H9 (cell line): ENCODE measurements at places on chromosomes 16 and 17.

GRCh38 chr16:73545755-73546154 lies 497.8 kb upstream of the ZFHX3 start:
- no peak for DNase-seq

DNA sequence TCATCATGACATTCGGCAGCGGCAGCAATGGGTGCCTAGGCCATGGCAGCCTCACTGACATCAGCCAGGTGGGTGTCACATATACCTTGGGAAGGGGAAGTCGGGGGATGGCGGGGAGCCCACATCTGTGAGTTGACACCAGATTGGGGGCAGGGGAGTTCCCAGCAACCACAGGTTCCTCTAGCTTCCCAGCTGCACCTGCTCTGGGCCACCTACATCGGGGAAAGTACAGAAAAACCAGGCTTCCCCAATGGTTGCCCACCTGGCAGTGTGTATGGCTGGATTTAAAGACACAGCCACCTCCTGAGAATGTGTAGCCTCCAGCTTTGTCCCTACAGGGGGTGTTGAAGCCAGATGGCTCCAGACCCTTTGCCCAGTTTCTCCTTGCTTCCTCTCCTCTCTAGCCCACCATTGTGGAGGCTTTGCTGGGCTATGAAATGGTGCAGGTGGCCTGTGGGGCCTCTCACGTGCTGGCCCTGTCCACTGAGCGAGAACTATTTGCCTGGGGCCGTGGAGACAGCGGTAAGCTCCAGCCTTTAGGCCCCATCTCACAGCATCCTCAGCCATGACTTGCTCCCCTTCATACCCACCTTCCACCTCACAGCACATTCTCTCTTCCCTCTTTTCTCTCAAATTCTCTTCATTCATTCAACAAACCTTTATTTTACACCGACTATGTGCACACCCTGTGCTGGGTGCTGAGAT lies 5.0 kb upstream of the TRAF4 start:
- no peak for DNase-seq

DNA sequence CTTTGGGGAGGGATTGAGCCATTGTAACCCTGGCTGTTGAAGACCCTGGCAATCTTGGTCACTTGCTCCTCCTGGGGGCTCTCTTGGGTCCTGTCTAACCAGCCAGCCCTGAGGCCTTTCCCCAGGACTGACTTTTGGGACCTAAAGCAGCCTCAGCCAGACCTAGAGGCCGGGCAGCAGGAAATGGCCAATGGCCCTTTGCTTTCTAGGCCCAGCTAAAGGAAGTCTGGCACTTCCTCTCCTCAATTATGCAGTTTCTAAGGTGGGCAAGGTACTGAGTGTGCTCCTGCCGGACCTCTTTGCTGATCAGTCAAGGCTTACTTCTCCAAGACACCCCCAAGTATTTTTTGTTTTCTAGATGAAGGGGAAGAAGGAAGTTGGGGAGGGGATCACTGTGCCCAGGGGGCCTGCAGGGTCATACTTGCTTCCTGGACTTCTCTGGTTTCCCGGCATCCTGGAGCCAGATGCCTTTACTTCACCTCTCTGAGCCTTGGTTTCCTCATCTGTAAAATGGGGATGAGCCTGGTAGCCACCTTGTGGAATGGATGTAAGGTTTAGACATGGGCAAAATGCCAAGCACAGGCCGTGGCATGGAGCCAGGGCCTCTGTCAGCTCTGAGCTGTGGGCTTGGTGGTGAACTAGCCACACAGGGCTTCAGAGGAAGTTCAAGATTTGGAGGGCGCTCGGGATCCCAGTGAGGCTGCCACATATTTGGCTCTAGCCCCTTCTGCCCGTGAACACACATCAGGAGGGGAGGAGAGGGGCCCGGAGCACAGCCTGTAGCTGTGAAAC lies 8.6 kb downstream of the CX3CL1 start:
- no peak for DNase-seq

GRCh38 chr16:85419503-85420408 lies 193.4 kb upstream of the GSE1 start:
- DNase-seq = no peak

GRCh38 chr16:85037721-85038120 lies 10.1 kb downstream of the KIAA0513 start:
- DNase-seq = no peak

DNA sequence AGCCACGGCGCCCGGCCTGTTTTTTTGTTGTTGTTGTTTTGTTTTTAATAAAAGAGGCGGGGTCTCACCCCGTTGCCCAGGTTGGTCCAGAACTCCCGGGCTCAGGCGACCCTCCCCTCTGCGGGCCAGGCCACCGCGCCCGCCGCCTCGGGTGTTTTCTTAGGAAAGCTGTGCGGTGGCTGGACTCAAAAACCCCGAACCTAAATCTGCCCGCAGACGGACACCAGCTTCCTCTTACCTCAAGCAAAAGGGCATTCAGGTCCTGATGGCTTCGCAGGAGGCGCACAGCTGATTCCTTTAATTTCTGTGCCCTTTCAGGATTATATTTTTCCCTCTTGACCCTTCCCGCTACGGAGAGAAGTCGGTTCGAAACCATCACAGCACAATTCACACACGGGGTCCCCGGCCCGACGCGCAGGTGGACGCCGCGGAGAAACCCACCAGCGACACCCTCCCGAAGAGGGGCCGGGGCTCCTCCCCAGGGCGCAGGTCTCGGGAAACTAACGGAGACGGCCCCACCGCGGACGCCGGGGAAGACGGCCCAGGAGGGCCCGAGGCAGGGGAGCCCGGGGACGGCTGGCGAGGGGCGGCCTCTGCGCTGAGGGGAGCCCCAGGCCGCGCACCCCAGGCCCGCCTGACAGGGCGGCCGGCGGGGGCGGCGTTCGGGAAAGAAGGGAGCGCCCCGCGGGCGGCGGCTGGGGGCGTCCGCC lies 653 bp downstream of the FANCA start:
- no peak for DNase-seq

DNA sequence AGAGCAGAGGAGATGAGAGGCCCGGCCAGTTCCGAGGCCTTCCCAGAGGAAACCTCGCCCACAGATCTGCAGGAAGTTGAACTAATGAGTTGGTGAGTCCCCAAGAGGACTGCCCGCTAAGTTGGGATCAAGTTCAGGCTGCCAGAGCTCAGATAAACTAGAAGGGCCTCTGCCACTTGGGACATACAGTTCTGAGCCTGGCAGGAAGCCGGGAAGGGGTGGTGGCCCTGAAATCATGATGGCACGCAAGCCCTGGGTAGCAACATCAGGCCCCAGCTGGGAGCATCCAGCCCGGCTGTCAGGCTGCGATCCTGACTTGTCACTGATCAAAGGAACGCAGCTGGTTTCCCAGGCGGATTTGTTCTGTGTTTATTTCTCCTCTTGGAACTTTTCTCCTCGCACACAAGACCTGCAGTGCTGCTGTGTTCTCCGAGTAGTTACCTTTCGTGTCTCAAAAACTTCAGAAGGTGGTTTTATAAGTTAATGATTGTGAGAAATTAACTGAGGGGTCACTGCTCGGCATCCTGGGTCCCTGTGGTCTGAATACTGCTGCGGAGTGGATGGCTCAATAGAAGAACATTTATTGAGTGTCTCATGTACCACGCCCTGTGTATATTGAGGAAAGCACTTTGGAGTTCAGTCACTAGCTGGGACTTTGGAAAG lies 8.0 kb upstream of the WFDC1 start:
- no peak for DNase-seq

- peak; percentile 69 for DNase-seq
Measured at GRCh38 chr16:4987580-4988374, 29.6 kb downstream of the SEC14L5 start.

DNA sequence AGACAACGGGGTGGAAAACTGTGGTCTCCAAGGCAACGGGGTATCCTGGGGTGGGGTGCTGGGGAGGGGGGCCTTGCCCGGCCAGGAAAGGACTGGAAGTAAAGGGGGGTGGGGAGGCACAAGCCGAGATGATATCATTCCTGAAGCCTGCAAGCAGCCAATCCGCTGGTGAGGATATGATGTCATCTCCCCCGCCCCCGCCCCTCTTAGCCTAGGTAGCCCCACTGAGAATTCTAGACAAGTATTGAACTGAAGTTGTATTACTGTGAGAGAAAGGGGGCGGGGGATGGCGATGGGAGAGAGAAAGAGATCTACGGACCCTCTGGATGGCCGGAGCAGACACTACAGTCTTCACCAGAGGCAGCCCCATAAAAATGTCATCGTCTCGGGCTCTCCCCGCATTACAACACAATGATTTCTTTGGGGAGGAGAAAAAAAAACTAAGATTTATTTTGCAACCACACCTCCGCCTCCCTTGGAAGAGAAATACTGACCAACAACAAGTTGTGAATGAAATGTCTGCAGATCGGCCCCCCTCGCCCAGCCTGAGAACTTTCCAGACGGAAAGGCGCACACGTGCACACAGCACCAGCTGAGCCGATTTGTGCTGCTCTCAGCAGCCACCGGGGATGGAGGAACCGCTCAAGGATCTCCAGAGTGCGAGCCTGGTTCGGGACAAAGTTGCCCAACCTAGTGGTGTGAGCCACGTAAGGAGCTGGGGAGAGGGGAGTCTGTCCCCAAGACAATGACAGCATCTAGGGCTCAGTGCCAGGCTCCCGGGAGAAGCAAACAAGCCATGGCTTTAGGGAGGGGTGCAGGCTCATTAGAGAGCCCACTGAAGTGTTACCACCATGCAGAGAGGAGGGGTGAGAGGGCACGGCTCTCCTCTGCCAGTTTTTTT lies 222.1 kb downstream of the SOX9 start:
- no peak for DNase-seq

DNA sequence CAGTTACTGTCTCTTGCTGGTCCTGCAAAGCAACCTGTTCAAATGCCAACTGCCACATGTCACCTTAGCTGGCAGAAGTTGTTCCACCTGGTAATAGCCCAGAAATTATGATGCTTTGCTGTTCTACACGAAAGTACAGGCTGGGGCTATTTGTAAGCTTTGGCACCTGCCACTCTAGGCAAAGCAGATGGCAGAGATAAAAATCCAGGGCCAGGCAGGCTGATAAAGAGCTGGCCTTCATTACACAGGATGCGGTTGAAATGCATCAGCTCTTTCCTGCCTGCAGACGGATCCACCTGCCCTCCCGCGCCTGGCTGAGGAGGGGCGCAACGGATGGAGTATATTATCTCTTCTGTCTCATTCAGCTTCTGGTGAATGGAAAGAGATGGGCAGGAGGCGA lies 29.3 kb upstream of the KDM8 start:
- DNase-seq = no peak

GRCh38 chr16:50274326-50275097 lies 8.2 kb downstream of the ADCY7 start:
- no peak for DNase-seq

GRCh38 chr17:40341808-40342503 lies 22.6 kb downstream of the GJD3 start:
- DNase-seq = peak; percentile 65

DNA sequence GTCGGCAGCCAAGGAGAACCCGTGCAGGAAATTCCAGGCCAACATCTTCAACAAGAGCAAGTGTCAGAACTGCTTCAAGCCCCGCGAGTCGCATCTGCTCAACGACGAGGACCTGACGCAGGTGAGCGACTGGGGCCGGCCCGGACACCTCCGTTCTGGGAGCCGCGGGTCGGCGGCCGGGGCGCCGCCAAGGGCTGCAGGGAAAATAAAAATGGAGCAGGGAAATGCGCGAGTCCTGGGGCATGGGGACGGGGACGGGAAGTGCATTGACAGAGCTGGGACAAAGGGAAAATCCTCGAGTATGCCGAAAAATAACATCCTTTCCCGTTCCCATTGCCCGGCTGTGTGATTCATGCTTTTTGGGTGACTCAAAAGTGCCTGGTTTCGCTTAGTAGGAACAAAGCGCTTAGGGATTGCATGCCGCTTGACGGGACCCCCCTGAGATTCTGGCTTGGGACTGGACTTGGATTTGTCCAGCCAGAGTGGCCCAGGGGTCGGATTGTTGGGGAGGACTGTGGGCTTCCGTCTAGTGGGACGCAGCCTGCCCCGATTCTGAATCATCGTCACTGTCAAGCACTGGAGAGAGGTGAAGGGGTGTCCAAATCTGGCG lies 699 bp downstream of the MPRIP start:
- DNase-seq = peak; percentile 49

DNA sequence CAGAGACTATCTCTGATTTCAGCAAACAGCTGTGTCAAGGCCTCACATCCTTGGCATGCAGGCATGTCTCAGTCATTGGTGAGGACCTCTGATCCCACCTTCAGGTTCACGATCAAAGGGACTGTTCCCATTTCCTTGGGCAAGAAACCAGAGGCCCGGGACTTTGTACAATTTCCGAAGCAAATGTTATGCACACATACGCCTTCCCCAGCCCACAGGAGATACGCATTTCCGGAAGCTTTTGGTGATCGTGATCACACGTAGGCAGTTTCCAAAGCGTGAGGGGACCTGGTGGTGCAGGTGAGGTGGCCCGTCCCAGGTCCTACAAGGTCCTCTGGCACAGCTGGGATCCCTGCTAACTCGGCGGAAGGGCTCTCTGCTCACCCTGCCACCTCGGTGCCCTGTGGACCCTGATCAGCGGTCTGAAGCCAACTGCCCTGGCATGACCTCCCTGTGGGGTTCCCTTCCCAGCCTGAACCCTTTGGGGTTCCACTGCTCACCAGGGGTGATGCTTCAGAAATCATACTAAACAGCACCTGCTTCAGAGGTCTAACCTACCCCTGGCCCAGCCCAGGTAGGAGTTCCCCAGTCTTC lies 28.8 kb upstream of the KLHDC4 start:
- DNase-seq = no peak

DNA sequence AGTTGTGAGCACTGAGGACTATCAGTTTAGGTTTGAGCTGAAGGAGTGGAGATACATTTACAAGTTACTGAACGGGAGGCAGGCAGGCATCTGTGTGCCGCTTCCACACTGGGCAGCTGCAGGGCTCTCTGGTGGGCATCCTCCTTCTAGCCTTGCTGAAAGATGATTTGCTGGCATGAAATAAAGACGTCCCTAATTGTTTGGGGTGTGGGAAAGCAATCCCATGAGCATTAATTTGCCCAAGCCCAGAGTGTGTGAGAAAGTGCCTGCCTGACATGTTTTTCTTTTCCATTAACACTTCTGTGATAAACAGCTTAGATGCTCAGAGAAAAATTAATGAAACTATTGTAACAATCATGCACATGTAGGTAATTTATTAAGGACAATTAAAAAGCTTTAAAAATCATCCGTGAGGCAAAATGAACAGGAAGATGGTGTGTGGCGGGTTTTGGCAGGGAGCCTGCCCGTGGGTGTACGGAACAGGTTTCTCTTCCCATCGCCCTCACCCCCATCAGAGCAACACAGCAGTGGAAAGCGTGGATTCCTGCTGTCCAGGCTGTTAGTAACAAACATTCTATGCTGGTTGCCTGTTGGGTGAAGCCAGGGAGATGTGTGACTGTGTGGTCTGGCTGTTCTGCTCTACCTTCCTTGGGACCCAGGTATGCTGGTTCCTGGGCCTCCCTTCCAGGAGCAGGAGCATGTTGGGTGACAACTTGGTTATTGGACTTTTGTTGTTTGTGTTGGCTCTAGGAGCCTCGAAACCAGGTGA lies 191.9 kb downstream of the MSI2 start:
- DNase-seq = no peak
